ENCODE measurements at places on chromosomes 6 and 20.

DNA sequence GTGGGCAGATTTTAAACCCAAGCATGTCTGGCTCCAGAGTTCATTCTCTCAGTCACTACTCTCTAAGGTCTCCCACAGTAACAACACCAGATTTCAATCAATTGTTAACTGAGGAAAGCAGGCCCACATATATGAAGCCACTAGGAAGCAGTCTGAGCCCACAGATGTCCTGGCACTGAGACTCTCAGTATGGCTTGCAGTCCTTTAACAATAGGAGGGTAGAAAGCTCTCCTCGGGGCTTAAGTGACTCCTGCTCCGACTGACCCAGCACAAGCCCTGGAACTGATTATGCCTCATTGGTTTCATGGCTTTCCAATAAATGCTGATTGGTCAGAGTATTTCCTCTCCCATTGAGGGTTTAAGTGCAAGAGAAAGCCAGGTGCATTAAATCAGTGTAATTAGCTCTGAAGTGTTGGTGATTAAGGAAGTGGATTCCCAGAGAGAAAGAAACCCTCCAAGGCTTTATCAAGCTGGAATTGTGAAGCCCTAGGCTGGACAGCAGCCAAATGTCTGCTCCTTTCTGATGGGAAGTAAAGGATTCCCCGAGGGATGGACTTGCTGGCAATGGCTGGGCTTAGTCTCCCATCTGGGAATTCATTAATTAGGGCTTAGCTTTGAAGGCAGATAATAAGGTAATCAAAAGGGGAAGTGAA is 76.6 kb upstream of the PROKR2 start:
- DNase-seq = no peak

DNA sequence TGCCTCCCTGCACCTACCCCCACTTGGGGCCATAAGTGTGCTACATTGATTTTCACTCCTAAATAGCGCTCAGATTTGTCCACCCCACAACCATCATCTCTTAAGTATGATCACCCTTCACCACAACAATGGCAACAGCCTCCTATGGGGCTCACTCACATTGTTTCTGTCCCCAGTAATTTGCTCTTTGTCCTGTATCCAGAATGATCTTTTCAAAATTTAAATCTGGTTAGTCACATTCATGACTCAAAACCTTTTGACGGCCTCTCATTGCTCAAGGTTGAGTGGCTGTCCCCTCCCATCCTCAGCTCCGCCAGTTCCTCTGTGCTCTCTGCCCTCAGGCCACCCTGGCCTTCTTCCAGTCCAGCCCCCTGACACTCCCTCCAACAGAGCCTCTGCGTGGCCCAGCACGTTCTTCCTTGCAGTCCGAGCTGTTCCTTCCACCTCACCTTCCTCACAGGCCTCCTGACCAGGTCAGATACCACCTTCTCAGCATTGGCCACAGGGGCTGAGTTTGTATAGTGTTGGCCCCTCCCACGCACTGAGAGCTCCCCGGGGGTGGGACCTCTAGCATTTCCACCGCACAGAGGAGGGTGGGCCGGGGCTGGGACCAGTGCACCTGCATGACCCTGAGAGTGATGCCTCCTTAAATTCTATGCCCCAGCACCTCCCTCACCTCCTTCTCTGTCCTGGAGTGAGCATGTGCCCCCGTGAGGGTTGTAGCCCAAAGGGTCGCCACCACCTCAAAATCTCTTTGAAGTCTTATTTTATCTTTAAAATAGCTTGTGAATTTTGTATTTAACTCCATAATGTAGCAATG is 2.4 kb upstream of the PPP1R3G start:
- peak; percentile 65 for DNase-seq

DNA sequence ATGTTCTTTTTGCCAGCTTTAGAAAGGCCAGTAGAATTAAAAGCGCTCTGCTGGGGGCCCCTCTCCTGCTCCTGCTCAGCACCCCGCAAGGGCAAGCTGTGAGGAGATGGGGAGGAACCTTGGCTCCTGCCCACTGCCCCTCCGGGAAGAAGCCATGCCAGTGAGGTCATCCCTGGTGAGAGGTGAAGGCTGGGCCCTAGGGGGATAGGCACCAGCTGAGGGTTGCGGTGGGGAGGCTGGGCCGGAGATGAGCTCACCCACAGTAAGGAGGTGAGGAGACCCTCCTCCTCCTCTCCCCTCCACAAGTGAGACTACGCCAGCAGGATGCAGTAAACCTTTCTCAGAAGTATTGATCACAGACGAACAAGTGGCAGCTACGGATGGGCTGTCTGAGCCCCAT is 32.1 kb downstream of the LRFN2 start:
- DNase-seq = no peak

- DNase-seq = peak; percentile 27
Observed at GRCh38 chr6:149060985-149061760, 256.3 kb upstream of the TAB2 start.

GRCh38 chr6:90533615-90534336 is 53.1 kb downstream of the MAP3K7 start:
- DNase-seq = no peak

GRCh38 chr20:34472246-34472925 is 43.8 kb upstream of the DYNLRB1 start:
- DNase-seq = no peak

Measured in MG63 (cell line).